ENCODE measurements at places on chromosomes 4 and X.

GRCh38 chrX:49987651-49988050 is 65.3 kb downstream of the CLCN5 start:
- DNase-seq = no peak

GRCh38 chr4:1746265-1746691 is 25.0 kb downstream of the TACC3 start:
- peak; percentile 57 for DNase-seq

DNA sequence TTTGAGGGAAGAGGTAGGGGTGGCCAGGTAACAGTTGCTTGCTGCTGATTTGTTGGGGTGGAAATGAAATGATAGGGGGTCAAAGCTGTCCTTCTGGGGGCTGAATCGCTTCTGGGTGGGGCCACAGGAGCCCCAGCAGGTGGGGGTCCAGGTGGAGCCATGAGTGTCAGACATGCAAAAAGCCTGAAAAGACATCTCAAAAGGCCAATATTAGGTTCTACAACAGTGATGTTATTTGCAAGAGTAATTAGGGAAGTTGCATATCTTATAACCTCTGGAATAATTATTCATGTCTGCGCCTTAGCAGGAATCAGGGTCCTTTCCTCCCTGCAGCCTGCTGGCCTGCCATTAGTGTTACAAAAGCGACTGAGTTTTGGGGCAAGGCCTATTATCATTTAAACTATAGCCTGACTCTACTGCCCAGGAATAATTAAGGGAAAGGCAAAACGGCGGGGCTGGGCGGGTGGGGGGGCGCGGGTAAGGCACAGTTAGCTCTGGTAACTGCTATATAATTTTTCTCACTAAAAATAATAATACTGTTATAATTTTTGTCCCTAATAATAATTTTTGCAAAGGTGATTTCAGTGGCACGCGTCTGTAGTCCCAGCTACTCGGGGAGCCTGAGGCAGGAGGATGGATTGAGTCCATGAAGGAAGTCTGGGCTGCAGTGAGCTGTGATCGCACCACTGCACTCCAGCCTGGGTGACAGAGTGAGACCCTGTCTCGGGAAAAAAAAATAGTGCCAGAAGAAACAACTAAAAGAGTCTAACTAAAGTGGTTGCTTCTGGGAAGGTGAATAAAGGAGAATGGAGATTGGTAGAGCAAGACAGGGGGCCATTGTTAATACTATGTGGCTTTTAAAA is 145.7 kb downstream of the MAGEB17 start:
- DNase-seq = no peak

DNA sequence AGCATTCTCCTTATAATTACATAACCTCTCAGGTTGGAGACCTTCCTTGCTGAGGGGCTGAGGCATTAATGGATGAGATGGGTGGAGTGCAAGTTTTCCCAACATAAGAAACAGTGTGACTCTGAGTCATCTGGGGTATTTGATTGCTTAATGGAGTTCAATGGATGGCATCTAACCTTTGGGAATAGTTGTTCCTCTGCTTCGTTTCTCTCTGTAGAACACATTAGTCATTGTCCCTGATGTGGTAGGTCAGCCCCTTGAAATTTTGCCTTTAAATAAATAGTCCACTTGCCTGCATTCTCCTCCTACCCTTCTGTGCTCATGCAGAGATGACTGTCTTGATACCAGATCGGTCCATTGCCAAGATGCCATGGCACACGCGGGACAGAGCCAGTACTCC is 38.6 kb downstream of the SLITRK2 start:
- no peak for DNase-seq

DNA sequence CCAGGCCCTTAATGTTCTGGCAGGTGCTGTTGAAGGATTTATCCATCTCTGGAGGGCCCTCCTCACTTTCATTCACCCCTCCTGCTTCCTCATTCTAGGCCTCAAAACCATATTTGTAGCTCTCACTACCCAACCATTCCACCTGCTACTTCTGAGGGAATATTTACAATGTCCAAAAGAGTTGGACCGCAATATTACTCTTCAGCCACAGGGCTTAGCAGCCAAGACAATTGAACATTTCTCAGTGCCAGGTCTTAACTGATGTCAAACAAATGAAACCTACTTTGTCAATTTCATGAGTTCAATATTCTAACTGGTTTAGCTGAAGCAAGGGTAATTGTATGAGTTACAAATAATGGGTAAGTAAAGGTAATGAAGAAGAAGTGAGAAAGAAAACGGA is 113.2 kb downstream of the ENOX2 start:
- no peak for DNase-seq

GRCh38 chr4:128657638-128658037 is 151.9 kb upstream of the JADE1 start:
- no peak for DNase-seq

DNA sequence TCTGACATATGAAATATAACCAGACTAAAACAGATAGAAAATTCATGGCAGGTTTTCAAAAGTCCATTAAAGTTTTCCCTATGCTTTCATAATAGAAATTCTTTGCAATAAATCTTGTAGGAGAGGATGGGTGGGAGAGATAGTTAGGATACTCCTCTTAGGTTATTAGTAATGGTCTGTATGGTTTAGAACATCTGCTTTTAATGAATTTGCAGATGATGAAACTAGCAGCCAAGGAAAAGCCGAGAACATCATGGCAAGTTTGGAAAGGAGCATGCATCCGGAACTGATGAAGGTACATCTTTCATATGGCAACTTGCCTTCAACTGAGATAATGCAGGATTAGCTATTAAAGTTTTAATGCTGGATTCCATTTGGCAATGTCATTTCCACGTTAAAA is 70.7 kb downstream of the DOCK11 start:
- no peak for DNase-seq

DNA sequence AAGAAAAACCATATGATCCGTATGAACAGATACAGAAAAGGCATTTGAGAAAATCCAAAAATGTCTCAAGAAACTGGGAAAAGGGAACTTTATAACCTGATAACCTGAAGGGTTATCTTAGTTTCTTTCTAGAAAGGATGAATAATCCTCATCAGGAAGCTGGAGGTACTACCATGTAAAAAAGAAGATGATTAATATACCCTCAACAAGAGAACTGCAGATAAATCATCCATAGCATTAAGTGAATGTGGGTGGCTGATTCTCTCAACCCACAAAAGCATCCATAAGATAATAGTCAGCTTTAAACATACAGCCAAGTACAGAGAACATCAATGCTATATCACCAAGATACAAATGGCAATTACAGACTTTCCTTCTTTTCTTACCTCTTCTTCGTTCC is 26.4 kb downstream of the ANAPC10 start:
- no peak for DNase-seq

DNA sequence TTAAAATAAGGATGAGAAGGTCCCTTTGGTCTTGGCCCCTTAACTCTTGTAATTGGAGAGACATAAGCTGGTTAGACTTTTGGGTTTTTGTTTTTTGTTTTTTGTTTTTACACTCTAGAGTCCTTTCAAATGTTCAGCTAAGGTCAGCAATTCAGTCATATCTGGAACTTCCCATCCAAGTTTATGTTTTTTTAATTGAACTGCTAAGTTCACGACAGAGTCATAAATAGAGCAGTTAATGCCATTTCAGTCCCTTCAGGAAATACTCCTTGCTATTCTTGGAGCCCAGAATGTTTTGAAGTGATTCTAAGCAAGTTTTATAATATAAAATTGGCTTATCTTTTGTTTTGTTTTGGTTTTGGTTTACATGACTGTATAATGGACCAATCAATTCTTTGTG is 329.4 kb upstream of the PABPC4L start:
- no peak for DNase-seq

- no peak for DNase-seq
Measured at GRCh38 chrX:13151828-13152517, 107.6 kb upstream of the FAM9C start.

DNA sequence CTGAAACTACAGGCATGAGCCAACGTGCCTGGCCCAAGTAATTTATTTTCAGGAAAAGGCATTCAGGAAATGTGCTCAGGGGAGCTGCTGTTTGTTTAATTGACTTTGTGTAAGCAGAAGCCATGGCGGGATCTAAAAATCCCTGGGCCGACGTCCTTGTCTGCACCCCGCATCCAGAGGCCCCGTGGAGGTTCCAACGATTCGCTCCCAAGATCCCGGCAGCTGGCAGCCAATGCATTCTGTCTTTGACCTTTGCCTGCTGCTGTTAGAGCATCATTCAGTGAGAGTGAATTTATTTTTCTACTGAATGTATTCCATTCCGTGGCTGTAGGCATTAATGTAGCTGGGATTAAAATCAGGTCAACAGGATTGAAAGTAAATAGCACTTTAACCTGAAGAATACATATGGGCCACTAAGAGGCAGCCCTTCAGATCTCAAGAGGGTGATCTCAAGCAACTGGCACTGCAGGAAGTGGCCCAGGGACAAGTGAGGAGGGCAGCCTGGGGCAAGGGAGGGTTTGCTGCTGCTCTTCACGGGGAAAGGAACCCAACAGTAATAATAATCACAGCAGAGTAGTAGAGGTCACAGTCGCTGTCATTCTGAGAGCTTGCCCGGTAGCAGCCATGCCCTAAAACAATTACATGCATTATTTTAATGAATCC is 75.2 kb downstream of the PSAPL1 start:
- no peak for DNase-seq

DNA sequence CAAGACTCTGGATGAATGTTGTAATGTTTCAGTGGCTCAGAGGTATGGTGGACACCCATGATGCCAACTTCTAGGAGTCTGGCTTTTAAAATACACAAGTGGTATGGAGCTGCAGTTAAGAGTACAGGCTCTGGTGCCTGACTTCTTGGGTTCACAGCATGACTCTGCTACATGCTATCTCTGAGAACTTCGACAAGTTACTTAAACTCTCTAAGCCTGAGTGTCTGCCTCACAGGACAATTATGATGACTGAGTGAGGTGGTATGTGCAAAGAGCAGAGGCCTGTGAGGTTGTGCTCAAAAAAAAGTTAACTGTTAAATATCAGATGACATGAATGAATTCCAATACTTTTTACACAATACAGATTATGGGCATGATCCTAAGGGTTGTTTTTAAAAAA is 90.9 kb upstream of the SRD5A3 start:
- DNase-seq = no peak

DNA sequence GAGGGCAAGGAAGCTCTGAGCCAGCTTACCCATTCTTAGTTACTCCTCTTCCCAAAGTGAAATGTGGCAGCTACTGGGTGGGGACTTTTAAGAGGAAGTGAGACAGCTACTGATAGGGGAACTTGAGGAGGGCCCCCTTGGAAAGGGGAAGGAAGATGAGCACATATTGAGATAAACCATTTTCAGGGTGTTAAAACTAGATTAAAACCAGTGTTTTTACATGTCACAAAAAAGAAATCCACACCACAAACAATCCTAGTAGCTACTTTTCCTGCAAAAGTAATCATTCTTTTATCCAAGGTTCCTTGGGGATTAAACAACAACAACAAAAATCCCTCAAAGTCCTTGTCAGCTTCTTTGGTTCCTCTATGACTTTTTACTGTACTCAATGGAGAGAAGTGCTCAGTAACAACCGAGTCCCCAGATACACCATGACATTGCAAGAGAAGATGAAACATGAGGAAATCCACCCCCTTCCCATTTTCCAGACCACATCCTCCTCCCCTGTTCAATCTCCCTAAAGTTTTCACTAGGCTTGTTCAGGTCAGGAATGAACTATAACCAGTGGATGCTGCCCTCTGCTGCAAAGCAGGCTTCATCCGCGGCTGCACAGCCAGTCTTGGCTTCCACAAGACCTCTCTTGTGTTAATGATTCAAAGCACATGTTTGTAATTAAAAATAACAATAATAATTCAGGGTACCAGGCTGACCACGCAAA is 113.5 kb upstream of the TMEM164 start:
- no peak for DNase-seq

- no peak for DNase-seq
Measured at GRCh38 chr4:130576218-130576617, 1480.3 kb downstream of the C4orf33 start.

- DNase-seq = no peak
Measured at GRCh38 chrX:11543249-11543648, 122.5 kb downstream of the ARHGAP6 start.

GRCh38 chrX:68429216-68429615 is 4.1 kb downstream of the OPHN1 start:
- DNase-seq = no peak

- no peak for DNase-seq
Measured at GRCh38 chr4:153520801-153521329, 54.7 kb downstream of the TMEM131L start.
